Activated naive CD4-positive, alpha-beta T cell (primary cell): ENCODE measurements at places on chromosomes 7 and 10.

GRCh38 chr7:108613147-108613948, 43.7 kb downstream of the DNAJB9 start:
- no peak for DNase-seq

GRCh38 chr7:5284304-5285281, 1.9 kb downstream of the SLC29A4 start:
- no peak for DNase-seq

DNA sequence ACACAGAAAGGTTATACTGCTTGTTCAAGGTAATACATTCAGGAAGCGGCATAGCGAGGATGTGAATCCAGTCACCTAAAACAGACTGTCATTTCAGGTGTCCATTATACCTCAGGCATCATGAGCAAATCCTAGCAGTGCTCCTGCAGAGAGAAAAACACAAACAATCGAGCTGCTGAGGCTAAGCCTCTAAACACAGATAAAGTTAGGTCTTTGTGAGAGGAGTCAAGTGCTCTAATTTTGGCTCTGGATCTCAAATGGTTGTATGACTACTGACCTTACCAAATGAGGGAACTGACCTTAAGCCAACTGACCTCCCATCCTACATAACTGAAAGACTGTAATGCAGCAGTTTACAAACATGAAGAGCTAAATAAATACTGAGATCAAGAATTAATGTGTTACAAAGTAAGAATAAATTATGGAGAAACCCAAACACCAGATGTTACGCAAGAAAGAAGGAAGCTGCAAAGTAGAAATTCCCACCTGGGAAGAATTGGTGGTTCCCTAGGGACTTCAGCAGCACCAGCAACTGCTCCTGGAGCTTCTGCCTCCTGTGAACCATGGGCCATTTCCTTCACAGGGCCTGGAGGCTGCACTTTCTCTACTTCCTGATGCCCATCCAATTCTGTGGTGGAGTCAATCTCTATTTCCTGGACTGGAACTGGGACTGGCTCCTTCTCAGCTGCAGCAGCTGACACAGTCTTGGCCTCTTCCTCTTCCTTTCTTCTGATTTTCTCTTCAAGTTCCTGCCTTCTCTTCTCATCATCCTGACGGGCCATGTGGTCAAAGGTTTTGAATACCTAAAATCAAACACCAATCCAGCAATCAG, 5.8 kb downstream of the NUDCD3 start:
- no peak for DNase-seq

GRCh38 chr7:1509226-1509625, 5.0 kb upstream of the INTS1 start:
- no peak for DNase-seq

DNA sequence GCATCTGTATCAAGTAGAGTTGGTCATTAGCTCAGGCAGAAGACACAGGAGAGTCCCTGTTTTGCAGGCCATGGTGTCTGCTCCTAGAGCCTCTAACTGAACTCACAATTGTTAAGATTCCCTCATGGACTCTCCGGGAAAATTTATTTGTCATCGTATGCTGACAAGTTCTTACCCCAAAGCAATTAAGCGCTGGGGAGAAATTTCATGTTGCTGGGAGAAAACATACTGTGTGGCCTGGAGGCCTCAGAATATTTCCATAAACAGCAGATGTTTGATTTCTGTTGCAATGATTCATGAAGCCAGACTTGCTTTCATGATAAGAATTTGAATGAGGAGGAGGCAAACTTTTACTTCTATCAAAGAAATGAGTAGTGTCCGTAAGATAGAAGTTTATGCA, 583.2 kb downstream of the GATA3 start:
- DNase-seq: no peak

DNA sequence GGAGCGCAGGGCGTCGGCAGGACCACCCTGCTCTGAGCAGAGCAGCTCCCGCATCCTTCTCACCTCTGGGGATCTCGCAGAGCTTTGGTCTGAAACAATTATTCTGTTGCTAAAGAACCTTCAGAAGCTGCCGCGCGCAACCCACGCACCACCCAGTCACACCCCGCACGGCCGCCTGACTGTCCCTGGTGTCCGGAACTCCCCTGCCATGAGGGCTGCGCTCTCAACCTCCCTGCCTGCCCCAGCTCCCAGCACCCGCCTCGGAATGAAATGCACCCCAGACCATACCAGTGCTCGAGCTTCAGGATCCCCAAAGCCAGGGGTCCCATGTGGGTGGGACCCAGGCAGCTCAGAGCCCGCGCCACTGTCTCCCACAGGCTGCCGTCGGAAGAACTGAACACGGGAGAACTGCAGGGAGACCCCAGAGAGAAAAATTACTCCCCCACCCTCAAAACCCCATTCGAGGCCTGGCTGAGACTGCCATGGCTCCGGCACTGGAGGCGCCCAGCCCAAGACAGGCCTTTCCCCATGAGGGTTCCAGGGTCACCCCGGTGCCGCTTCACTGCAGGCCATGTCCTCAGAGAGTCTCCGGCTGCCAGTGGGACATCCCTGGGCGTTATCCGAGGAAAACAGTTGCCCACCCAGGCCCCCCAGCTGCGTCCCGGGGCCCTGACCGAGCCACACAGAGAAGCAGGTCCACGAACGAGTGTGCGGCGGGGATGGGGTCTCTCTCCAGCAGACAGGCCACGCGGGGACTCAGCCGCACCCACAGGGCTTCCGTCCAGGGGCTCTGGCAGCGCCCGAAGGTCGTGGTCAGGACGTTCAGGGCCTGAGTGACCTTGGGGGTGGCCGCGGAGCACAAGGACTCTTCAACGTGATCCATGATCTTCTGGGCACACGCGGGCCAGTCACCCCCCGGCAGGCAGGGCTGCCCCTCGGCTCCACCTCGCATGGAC, 12.1 kb downstream of the BRAT1 start:
- DNase-seq: no peak

DNA sequence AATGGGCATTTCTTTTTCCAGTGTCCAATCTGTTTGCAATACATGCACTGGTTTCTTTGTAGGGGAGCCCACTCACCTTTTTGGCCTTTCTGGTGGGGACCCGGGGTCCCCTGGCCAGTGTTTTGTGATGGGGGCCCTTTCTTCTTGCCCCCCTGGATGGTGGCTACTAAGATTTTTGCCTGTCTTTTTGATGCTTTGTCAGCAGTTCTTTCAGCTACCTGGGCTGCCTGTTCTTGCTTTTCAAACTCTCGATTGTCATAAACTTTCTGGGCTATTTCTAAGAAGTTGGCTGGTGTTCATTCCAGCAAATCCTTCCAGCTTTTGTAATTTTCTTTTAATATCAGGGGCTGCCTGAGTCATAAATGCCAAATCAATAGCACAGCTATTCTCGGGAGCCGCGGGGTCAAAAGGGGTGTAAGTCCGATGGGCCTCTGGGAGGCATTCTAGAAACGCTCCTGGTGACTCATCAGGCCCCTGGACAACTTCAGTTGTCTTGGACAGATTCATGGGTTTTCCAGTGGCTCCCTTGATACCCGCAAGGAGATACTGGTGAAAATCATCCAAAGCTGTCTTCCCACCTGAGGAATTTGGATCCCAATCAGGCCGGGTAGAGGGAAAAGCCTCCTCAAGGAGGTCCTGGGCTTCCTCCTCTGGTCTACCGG, 79.0 kb downstream of the PRR15 start:
- no peak for DNase-seq

- DNase-seq: no peak
These were observed 182.8 kb upstream of the CHRM2 start for GRCh38 chr7:136685501-136686173.

GRCh38 chr7:92506363-92506762, 22.0 kb downstream of the PEX1 start:
- DNase-seq: no peak

DNA sequence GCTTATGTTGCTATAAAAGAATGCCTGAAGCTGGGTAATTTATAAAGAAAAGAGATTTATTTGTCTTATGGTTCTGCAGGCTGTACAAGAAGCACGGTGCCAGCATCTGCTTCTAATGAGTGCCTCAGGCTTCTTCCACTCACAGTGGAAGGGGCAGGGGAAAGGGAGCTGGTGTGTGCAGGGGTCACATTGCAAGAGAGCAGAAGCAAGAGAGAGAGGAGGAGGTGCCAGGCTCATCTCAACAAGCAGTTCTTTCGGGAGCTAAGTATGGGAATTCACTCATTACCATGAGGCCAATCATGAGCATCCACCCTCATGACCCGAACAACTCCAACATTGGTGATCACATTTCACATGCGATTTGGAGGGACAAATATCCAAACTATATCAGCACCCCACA, 17.2 kb upstream of the SLK start:
- no peak for DNase-seq

DNA sequence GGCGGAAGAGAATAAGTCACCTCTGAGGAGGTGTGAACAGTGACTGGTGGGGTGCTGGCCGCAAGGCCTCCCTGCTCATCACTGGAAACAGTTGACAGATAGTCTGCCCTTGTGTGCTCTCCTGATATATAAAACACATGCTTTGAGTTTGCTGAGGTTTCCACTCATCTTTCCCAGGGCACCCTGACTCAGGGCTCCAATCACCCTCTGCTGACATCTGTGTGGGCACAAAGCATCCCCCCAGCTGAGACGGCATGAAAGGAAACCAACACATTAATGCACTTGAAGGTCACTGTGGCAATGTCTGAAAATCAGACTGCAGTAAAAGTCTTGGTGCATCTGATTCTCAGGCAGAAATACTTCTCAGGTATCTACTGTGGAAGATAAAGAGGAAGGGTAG, 49.8 kb downstream of the EPDR1 start:
- no peak for DNase-seq

GRCh38 chr7:44587843-44588711, 6.0 kb upstream of the TMED4 start:
- peak; percentile 7 for DNase-seq

DNA sequence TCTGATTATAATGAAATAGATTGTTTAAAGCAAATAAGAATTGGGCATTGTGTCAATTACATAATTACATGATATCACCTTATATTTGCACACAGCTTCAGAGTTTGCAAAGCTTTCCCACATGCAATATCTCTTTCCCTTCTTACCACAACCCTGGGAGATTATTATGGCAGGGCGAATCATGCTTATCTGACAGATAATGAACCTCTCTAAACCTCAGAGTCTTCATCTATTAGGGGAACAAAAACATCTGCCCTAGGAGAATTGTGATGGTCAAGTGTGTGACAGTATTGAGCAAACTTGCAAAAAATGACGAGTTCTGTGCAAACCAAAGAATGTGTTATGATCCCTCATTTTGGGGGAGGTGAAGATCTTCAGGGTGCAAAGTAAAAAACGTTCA, 90.0 kb downstream of the MYOF start:
- no peak for DNase-seq

DNA sequence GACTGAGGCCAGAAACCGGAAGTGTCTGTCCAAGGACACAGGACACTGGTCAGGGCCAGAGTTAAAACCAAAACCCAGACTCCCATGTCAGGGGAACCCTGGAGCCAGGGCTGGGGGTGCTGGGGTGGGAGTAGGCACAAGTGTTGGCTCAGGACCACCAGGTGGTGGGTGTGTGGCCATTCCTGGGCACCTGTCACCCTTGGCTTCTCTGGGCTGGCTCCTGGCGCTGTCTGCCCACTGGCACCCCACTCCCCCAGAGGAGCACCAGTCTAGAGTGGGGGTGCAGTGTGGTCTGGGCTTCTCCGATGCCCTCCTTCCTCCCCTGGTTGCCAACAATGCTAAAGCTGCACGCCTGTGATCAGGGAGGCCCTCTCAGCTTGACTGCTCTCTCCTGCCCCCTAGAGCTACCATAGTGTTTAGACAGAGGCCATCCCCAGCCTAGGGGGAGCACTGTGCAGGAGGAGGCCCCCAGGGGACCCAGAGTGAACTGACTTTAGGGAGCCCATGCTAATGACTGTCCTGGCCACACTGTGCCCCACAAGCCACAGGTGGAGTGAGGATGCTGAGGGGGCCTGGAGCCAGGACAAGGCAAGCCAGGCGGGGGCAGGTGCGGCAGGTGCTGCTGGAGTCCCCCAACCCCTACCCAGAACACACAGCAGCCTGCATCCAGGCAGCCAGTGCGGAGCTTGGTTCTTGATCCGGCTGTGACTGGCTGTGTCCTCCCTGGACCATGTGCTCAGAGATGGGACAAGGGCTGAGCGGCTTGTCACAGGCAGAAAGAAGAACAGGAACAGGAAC, 11.0 kb downstream of the RASGEF1A start:
- DNase-seq: no peak

DNA sequence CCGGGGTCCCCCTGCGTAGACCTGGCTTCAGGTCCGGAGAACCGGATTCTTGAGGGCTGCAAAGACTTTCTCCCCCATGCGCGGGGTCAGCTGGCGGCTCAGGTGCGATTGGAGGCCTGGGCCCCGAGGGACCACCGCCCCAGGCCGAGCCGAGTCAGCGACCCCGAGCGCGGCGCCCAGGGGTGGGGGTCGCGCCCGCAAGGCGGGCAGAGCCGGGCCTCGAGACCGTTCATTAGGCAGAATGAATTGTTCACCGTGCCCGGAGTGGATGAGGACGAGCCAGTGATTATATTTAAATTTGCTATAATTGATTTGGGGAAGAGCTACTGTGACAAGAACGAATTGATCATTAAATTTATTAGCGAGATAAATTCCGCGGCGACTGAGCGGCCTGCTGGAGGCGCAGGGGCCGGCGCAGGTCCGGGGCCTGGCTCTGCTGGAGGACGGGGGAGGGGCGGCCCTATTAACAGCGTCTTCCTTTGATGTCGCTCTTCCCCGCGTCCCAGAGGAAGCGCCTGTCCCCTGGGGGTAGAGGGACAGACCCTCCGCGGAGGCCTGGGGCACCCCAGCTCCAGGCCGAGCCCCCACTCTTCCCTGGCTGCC, 7.5 kb downstream of the MNX1 start:
- no peak for DNase-seq

DNA sequence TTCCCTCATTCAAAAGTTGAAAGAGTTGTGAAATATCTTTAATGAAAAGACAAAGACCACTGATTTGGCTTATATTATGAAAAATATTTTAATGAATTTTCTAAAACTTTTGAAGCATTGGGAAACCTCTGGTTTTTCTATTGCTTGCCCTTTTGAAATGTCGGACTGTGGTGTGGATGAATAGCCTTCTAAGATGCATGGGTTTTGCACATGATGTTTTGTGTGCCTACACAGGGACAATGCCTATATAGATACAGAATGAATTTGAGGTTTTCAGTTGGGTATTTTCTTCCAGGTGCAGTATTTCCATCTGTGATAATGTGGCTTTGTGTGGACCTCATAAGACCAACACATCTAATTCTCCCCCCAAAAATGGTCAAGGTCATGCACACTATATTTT, 1437.9 kb downstream of the REEP3 start:
- DNase-seq: no peak

DNA sequence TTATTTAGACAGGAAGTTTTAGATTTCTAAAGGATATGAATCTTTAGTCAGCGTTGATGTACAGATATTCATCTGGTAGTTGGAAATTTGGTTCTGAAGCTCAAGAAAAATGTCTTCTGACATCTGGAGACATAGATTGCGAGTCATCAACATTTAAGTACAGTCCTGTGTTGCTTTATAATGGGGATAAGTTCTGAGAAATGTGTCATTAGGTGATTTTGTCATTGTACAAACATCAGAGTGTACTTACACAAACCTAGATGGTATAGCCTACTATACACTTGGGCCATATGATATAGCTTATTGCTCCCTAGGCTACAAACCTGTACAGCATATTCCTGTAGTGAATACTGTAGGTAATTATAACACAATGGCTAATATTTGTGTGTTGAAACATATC, 49.6 kb upstream of the UBN2 start:
- DNase-seq: no peak
